ENCODE measurements at places on chromosomes 12 and 14.

GRCh38 chr14:40762685-40763084, 844.0 kb upstream of the LRFN5 start:
- DNase-seq = no peak

GRCh38 chr12:103766028-103766427, 75.0 kb downstream of the NT5DC3 start:
- no peak for DNase-seq

DNA sequence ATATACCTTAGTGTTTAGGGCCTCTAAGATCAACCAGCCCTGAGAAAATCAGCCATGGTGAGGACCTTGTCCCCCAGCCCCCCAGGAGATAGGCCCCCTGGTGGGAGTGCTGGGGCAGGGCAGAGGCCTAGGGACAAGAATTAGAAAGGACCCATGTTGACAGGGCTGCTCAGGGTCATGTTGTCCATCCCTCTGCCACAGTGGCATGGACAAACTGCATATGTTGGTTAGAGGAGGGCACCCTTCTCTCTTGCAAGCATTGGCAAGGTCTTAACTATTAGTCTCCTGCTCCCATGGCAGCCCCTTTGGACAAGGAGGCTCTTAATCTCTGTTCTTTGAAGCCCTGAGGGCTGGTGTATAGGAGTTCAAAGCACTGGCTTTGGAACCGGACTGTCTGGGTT, 755 bp upstream of the PTPN6 start:
- no peak for DNase-seq

- no peak for DNase-seq
Measured at GRCh38 chr14:86954623-86955022, 1038.4 kb downstream of the GALC start.

GRCh38 chr14:106318700-106319099, 792.3 kb downstream of the TMEM121 start:
- DNase-seq = no peak

DNA sequence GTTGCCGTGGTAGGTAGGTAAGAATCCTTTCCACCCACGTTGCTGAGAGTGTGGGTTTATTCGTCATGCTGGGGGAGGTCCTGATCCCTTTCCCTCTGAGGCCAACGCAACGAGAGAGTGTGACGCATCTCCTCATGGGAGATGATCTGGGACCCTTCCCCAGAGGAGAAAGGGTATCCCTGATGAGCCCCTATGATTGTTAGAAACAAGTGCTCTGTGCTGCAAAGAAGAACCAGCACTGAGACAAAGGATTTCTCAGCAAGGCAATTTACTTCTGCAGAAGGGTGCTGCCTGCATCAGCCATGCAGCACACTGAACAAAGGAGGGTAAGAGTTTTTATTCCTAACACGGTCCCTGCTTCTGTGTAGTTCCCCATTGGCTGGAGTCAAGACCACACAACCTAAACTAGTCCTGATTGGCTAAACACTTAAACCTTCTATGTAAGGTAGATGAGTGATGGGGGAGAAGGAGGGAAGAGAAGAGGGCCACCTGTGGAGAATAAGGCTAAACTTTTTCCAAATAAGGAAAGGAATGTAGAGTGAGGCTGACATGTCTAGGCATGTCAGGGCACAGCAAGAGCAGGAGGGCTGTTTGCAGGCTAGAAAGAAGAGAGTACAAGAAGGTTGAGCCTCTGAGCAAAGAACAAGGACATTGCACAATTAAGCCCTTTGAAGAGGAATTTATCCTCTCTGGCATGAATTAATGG, 21.3 kb downstream of the CLEC2A start:
- DNase-seq = no peak

GRCh38 chr12:102912258-102912657, 4.8 kb downstream of the PAH start:
- DNase-seq = no peak

- no peak for DNase-seq
Measured at GRCh38 chr14:63981569-63981968, 128.8 kb downstream of the SYNE2 start.

- DNase-seq = no peak
Measured at GRCh38 chr12:4829793-4830162, 79.9 kb upstream of the KCNA1 start.

- no peak for DNase-seq
Measured at GRCh38 chr12:6334940-6335450, 6.9 kb downstream of the TNFRSF1A start.

- no peak for DNase-seq
Measured at GRCh38 chr12:98516111-98516873, 902 bp downstream of the TMPO start.
